ENCODE measurements at places on chromosomes 6 and 20.

- no peak for DNase-seq
Observed at GRCh38 chr6:137277971-137278637, 58.9 kb upstream of the IFNGR1 start.

DNA sequence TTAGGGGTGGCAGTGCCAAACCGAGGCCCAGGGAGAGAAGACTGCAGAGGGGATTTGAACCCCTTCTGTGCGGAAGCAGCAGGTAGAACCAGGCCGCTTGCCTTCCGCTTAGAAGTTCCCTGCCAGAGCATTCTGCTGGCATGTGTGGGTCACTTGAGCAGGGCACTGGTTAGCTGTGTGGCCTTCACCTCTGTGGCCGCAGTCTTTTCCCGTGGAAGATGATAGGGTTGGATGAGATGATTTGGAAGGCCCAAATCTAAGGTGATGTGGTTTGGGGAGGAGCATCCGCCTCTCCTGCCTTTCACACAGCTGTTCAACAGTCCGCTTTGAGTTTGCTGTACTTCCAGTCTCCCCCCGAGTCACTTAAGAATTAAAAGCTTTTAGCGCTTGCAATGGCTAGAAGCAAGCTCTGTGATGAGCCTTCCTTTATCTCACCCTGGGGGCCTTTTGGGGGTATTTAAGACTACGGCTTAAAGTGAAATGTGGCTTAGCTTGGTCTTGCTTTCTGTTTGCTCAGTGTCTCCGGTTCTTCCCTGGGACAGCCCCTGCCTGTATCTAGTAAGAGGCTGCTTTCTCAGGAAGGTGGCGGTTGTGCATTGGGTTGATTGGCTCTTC is 743 bp downstream of the CMTR1 start:
- DNase-seq, result no peak

DNA sequence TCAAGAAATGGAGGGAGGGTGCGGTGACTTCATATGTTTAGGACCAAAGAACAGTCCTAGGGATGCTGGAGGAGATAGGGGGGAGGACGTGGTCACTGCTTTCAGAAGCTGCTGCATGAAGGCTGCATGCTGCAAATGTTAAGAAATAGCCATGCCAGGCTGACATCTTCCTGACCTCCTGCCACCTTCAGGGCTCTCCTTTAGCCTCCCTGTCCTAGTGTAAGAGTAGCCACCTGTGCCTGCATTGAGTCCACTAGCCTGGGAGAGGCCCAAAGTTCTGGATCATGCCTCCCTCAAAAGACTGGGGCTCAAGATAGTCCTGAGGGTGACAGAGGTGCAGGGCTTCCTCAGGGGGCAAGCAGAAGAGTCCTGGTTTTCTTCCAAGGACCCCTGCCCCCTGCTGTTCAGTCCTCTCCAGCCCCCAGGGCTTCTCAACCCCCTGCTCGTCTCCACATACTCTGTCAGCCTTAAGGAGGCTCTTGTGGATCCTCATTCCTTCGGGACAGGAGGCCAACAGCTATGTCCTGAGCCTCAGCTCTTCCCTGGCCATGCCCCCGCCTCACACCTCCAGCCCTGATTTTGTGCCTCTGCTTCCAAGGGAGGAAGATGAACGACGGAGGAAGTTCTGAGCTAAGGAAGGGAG is 96.3 kb downstream of the MRPL14 start:
- DNase-seq, result no peak

DNA sequence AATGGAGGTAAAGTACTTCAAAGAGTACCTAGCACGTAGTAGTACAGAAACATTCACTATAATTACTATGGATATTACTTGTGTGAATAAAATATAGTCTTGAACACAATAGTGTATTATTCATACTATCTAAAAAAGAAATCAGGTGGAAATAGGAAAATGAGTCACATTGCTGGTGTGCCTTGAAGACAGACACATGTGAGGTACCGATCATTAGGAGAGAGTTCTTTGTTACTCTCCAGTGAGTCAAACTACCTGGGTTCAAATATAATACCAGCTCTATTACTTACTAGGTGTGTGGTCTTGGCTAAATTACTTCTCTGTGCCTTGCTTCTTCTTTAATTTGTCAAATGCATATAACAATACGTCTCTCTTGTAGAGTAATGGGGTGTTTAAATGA is 50.8 kb upstream of the BEND6 start:
- no peak for DNase-seq

DNA sequence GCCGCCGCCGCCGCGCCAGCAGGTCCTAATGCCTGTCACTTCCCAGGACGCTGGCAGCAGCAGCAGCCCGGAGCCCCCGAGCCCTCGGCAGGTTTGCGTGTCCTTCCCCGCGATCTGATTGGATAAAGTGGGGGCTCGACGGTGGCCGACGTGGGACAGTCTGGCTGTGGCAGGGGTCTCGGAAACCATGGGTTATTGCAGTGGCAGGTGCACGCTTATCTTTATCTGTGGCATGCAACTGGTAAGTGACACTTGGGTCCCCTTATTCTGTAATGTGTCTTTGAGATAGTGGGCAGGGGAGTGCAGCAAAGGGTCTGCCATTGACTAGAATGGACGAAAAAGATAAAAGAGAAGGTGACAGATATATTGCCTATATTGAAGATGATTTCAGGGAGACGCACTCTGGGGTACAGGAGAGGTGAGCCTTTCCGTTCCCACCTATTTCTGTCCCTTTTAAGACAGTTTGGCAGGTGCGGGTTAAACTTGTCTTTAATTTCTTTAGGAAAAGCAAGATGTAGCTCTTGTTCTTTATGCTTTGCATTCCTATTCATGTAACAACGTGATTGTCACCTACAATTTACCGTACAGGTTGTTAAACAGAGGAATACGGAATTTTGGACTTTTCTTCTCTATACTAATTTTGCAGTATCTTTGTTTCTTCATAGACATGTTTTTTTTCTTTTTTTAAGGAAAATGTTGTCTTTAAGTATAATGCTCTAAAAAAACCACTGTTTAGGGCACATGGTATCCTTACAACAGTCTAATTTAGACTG is 535 bp downstream of the NKAIN2 start:
- DNase-seq, result peak; percentile 55

DNA sequence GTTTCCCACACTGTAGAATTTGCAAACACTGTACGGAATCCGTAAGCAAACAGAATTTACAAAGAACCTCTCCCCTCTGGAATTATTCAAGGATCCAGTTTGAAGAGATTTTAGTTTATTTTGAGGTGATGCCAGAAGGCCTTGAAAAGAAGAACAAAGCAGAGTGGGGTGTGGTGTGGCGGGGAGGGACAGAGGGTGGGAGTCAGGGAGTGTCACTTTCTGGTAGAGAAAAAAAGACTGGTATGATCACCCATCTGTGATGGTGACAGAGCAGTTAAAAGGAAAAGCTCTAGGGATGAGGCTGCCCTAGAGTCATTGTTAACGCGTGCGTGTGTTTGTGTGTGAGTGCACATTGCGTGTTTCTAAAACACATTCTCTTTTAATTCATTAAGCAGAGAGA is 97.0 kb upstream of the F13A1 start:
- DNase-seq, result no peak

DNA sequence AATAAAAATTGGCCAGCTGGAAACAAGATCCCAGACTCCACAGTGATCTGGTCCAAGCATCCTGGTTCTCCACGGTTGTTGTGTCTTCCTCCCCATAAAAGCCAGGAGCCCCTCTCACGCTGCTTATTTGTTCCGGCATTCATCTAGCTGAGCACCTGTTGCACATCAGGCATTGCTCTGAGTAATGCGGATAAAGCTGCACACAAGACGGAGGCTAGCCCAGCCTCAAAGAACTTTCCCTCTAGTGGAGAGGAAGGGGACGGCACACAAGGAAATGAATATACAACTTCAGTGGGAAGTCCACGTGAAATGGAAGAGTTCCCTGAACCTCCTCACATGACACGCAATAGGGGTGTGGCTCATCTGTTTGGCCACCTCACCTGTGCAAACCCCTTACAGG is 30.3 kb upstream of the NXT1 start:
- no peak for DNase-seq

- DNase-seq, result no peak
Observed at GRCh38 chr6:109050012-109050411, 44.6 kb downstream of the SESN1 start.

- DNase-seq, result no peak
Observed at GRCh38 chr6:15420959-15421438, 175.1 kb downstream of the JARID2 start.

DNA sequence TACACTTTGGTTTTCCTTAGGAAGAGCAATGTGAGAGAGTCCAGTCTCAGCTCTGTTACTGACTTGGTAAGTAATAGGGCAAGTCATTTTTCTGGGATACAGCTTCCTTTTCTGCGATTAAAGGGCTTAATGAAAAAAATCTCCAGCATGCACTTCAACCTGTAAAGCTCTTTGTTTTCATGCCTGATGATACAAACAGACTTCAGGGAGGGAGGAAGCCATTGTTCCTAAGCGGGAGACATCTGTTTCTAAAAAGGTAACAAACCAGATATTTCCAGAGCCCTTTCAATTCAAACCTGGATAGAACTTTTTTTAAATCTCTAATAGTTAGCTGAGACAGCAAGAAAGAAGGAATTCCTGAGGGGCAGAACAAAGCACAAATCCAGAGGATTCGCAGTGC is 5.2 kb upstream of the CASS4 start:
- no peak for DNase-seq

- DNase-seq, result no peak
Observed at GRCh38 chr6:169188051-169188470, 65.6 kb downstream of the THBS2 start.

DNA sequence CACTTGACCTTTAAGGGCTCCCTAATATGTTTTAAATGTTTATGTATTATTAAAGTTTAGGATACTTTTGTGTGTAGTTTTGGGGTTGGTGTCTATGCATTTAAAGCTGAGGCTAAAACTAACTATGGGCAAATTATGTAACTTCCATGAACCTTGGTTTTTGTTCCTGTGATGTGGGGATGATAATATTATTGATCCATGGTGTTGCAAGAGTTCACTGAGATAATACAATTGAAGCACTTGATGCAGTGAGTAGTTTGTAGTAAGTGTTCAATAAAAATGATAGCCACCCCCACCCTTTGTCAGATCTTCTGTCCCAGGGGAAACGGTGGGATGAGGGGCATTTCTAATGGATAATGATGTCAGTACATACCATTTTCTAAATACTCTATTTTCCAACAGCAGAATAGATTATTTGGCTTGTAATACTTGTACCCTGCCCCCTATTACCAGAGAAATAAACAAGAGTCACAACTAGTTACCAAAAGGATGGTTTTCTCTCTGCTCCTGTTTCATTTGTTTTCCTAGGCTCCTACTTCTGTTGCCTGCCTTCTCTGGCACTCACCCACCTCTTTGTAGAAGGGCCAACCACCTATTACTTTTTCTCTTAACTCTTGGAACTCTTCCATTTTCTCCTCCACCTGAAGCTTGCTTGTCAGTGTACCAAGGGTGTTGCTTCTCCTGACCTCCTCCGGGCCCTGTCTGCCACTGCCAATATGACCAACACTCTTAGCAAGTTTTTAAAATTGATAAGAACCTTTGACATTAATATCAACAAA is 97.9 kb downstream of the RCAN2 start:
- no peak for DNase-seq

DNA sequence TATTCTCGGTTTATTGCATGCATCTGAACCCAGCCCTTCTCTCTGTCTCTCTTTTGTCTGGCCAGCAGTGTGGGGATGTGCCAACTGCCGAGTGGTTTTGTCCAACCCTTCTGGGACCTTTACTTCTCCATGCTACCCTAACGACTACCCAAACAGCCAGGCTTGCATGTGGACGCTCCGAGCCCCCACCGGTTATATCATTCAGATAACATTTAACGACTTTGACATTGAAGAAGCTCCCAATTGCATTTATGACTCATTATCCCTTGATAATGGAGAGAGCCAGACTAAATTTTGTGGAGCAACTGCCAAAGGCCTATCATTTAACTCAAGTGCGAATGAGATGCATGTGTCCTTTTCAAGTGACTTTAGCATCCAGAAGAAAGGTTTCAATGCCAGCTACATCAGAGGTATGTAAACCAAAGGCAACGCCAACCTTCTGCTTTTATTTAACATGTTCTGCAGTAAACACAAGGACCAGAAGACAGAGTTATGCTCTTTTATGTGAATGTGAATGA is 65.8 kb downstream of the ADGRG6 start:
- DNase-seq, result no peak

Data from right forelimb (tissue), 1 donor.